AG08395 (cell line): ENCODE measurements at places on chromosomes 7 and 10.

DNA sequence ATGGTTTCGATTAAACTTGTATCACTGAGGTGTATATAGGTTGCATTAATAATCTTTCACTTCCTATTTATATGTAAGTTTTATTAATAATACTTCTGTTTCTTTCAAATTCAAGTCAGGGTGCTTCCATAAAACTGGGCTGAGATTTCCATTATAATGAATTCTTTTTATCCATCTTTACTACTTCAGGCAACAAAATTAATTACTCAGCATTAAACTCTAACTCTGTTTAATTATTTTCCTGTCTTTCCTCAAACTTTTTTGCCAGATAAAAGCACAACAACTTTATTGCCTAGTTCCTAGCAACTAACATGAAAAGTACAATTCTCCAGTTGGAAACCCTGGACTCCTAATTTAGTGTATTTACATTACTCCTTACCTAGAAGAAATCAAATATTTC lies 3.0 kb upstream of the MINDY3 start:
- no peak for DNase-seq

- no peak for DNase-seq
Measured at GRCh38 chr10:43044448-43044921, 32.4 kb upstream of the RET start.

DNA sequence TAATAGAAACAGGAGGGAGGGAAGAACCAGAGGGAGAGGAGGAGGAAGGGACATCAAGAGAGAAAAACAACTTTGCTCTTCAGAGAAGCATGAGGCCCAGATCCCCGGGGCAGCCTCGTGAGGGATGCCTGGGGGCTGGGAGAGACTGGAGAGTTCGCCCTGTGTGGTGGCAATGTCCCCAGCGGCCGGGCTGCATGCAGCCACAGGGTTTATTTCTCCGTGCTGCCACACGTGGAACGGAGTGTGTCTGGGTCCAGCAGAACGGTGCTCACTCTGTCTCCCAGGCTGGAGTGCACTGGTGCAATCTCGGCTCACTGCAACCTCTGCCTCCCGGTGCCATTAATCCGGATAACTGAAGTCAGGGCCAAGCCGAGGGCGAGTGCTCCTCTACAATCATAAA lies 257.7 kb downstream of the ACTR3B start:
- no peak for DNase-seq

DNA sequence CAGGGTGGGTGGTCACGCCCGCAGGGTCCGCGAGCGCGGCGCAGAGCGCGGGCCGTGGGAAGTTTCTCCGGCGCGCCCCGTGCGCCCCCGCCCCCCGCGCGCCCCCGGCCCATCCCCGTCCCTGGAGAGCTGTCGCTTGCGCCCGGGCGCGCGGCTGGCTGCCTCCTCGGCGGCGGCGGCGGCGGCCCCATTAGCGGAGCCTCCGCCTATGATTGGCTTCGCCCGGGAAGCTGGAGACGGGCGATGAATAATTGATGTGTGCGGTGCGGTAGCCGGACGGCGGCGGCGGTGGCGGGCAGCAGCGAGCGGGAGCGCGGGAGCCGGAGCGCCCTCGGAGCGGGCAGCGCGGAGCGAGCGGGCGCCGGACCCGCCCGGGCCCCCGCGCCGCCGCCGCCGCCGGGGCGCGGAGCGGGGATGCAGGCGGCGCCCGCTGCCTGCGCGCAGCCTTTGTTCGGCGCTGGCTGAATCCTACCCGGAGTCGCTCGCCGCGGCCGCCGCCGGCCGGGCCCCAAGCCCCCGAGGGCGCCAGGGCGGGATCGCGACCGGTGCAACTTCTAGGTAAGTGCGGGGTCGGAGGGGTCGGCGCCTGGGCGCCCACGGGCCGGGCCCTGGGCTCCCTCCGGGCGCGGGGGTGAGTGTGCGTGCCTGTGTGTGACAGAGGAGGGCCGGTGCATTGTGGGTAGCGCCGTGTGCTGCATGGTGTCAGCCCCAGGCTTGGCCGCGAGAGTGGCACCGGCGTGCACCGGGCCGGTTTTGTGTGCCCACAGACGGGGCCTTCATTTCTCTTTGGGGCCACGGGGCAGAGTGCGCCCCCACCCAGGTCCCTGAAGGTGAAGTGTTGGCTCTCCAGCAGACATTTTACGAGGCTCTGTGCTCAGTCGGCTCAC lies 103.8 kb upstream of the PPIF start:
- DNase-seq, result peak; percentile 45

DNA sequence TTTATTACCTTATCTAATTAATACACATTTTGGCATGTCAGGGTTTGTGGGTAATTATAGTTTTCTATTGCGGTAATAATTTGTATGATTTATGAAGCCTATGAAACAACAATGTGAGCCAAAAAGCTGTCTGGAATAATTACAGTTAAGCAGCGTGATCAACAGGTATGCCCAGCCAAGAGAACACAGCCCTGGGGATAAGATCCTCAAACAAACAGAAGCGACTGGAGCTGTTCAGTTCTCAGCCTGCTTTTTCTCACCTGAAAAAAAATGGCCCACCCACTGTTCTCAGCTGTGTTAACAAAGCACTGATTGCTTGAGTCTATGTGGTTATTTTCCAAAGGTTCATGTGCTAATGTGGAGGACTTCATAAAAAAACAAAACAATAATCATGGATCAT lies 855.8 kb downstream of the GATA3 start:
- DNase-seq, result no peak

DNA sequence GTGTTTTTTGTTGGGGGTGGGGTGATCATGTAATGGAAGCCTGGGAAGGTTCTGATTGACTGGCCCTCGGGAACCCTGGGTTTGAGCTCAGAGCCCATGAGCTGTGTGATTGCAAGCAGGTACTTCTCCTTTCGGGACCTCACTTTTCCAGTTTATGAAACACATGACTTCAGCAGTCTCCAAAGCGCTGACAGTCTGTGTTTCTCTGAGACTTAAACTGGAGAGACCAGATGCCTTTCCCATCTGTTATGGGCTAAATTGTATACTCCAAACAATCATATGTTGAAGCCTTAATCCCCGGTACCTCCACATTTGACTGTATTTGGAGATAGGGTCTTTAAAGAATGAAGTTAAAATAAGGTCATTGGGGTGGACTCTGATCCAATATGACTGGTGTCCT lies 493.6 kb downstream of the GALNT17 start:
- DNase-seq, result no peak

- no peak for DNase-seq
Measured at GRCh38 chr7:129886167-129886817, 66.5 kb downstream of the UBE2H start.

DNA sequence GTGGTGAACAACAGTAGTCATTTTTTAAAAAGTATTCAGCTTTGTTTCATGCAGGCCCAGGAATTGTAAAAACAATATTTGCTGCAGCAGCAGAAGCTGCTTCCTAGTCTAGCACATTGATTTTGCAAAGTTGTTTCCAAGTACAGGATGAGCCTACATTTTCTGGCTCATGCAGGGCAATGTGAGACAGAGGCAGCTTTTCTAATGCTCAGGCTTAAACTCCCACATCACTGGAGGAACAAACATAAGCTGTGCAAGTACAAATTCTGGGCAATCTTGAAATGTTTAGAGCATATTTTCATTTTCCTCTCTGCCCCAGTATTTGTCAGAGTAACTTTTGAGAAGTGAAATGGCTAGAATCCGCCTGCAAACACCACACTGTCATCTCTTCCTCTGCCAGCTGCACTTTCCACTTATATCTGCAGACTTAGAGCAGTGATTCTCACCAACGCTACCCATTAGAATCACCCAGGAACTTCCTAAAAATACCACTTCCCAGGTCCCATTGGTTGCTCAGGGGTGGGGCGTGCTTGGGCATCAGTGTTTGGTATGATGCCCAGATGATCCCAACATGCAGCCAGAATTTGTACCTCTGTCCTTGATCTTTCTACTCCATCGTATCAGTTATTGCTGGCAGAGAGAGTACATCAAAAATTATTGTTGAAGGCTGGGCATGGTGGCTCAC lies 304.1 kb upstream of the LRGUK start:
- DNase-seq, result no peak

DNA sequence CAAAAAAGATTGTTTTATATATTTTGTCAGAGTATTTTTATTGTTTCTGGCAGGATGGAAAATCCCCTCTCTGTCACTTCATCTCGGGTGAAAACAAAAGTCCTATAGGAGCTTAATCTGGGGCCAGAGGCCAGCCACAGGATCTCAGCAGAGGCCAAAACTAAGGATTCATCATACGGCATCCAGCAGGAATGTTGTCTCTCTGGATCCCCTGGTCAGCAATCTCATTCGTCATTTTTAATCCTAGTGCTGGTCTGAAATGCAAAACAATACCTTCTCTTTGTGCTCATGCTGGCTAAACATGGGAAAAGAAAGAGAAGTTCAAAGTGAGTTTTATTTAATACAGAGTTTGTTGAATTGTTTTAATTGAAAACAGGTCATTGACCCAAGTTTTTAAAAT lies 482.5 kb upstream of the AUTS2 start:
- peak; percentile 85 for DNase-seq

DNA sequence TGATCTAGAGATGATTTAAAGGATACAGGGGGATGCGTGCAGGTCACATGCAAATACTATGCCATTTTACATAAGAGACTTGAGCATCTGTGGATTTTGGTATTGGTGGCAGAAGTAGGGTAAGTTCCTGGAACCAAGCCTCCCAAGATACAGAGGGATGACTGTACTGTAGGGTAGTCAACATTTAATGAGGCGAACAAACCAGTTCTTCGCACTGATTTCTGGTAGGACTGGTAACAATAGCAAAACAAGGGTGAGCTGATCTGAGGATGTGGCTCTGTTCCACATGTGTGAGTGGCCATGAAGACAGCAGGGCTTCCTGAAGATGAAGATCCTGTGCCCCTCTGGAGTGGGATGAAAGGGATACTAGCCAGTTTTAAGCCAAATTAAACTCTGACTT lies 36.3 kb downstream of the MKX start:
- no peak for DNase-seq

DNA sequence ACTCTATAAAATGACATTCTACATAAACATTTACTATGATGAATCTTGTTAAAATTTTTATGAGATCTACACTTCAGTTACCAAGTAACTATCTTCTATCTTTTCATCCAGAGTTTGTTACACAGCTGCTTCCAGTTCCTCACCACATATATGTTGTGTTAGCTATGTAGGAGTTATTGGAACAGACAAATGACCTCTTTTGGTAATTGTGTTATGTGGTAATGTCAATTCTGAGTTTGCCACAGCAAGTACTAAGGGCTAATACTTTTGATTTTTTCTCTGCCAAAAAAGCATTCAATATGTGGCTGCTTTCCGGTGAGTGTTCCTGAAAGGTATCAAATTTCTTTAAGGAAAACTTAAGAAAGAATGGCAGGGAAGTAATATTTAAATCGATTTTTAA lies 573.9 kb upstream of the PCDH15 start:
- DNase-seq, result no peak

DNA sequence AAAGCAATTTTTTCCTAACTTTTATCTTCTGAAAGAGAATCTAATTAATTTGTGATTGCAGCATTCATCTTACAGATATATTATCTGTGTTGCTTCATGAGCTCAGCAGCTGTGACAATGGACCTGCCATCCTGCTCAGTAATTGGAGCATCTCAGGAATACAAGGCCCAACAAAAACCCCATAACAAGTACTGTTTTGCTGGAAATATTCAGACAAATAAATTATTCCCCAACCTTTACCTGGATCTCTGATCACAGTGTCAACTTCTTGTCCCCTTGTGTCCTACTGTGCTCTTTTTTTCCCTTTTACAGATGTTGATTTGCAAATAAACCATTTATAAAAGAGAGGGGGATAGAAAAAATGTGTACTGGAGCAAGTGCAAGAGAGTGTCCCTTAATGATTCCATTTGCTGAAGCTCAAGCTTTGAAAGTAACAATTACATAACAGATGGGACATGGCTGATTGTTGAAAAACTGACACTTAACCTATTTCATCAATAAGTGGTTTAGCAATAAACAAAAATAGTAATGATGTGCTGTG lies 1063.4 kb upstream of the GHITM start:
- DNase-seq, result no peak

- DNase-seq, result no peak
Measured at GRCh38 chr7:52956379-52956915, 79.0 kb upstream of the POM121L12 start.

DNA sequence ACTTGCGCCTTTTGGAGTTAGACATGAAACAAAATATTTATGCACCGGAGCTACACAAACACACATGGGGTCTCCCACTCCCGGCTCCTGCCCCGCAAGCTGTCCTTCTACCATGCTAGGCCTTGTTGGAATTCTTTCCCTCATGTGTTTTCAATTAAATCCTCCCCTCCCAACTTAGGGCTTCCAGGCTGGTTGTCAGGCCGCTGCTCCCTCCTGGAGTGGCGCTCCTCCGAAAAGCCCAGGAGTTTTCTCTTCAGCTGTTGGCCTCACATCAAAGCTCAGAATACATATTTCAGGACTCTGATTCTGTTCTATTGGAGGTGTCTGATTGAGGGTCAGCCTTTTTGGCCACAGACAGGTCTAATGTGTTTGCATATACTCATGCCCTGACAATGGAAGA lies 113.3 kb downstream of the FANK1 start:
- DNase-seq, result no peak
